ENCODE measurements at places on chromosomes 2 and 18.

DNA sequence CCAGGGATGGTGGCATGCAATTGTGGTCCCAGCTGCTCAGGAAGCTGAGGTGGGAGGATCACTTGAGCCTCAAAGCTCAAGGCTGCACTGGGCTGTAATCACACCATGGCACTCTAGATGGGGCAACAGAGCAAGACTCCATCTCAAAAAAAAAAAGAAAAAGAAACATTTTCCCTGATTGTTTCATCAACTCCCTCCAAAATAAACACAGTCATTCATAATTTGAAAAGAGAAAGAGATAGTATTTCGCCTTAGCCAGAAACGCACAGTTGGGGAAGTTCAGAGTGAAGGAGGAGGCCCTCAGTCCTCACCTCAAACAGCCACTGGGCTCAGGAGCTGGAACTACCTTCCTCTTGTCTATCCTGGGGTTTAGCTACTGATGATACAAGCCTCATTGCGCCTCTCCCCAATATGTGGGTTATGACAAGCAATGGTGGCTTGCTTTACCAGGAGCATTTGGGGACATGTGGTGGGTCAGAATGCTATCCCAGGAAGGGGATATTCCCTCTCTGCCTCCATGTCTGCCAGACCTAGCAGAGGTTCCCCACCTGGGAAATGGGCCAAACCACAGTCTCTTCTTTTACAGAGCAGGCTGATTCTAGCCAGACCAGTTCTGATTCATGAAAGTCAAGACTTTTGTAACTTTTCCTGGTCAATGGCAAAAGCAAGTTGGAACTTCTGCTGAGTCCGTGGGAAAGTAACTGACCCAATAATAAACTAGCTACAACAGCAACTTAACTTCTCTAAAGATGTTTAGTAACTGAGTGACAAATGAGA is 22.2 kb upstream of the TMEM87B start:
- DNase-seq = no peak

- no peak for DNase-seq
Measured at GRCh38 chr2:159616286-159616701, at the start of gene BAZ2B. Gene BAZ2B, minus strand, starts transcription at chr2:159616548. Its CDS starts 137,829 bp downstream, at chr2:159478719.

GRCh38 chr2:200423541-200423940 is 86.3 kb downstream of the KCTD18 start:
- DNase-seq = no peak

DNA sequence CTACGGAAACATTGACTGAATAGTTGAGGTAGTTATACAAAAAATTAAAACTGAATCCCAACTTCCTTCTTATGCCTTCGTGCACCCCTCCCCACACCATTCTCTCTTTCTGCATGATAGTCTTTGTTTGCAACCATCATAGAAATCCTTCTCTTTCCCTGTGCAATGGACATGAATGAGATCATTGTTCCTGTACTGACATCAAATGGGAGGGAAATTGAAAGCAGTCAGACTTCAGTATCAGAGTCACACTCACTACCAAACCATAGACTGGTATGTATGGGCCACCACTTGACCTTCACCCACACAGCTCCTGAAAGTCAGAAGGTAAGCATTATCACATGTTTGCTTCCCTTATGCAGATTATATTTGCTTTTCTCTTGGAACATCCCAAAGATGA is 782.8 kb downstream of the BCL11A start:
- DNase-seq = no peak

DNA sequence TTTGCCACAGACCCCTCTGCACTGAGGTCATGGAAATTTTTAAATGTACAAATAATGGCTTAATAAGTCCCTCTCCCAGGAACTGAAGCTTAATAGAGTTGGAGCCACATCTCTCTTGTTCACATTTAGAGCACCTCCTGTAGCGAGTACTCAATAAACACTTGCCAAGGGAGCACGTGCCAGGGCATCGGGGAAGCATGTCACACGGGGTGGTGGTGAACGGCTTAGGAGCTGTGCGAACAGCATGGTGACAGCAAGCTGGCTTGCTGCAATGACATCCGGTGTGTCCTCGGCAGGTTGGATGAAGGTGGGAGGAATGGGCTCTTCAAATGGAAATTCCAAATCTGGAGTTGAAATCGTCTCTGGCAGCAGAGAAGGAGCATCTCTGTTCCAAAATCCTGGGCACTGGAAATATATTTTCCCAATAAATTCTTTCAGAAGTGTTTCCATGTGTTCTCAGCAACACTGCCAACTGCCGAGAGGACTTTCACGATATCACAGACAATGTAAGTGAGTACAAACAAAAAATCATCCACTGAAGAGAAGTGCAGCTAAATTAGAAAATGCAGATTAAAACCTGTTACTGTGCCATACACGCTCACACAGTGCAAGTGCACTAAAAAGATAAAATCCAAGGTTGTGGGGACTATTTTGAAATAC is 74.1 kb downstream of the GALR1 start:
- no peak for DNase-seq

DNA sequence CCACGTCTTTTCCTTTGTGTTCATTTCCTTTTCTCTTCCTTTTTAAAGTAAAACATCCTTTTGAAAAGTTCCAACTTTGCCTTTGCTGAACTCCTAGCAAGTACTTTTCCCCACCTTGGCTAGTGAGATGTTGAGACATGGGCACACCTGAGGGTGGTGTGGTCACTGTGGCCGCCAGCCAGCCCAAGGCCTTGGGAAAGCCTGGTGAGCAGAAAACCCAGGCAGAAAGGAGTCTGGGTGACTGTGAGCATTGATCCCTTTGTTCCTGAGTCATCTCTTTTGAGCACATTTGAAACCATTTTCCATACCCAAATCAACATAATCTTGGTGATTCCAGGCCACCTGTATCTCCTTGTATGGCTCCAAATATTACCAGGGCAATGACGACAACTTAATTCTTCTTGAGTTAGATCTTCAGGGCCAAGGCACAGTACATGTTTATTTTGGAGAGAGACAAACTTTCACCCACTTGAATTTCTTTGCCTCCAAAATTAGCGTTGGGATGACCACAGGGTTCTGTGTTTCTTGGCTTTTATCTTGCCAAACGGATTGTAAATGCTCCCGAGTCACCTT is 14.5 kb downstream of the EPAS1 start:
- no peak for DNase-seq

DNA sequence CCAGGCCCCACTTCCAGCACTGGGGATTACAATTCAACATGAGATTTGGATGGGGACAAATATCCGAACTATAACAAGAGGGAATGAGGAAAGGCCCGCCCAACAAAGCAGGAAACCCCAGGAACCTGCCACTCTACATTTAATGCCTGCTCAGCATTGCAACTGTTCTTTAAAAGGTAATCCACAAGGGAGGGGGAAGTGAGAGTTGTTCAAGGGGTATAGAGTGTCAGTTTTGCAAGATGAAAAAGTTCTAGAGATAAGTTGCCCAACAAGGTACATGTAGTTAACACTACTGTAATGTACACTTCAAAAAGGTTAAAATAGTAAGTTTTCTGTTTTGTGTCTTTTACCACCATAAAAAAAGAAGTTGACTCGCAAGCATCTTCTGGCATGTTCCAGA is 137.6 kb downstream of the MBD2 start:
- DNase-seq = no peak

All from natural killer cell treated with Interleukin-12 subunit alpha and Interleukin-12 subunit beta and Interleukin-15 and Interleukin-18, amount 100 ng/mL, for 72 hours (primary cell).